ENCODE measurements at places on chromosomes 6 and 20.

- DNase-seq, result no peak
These were observed 41.3 kb downstream of the CPXM1 start for GRCh38 chr20:2759143-2759542.

DNA sequence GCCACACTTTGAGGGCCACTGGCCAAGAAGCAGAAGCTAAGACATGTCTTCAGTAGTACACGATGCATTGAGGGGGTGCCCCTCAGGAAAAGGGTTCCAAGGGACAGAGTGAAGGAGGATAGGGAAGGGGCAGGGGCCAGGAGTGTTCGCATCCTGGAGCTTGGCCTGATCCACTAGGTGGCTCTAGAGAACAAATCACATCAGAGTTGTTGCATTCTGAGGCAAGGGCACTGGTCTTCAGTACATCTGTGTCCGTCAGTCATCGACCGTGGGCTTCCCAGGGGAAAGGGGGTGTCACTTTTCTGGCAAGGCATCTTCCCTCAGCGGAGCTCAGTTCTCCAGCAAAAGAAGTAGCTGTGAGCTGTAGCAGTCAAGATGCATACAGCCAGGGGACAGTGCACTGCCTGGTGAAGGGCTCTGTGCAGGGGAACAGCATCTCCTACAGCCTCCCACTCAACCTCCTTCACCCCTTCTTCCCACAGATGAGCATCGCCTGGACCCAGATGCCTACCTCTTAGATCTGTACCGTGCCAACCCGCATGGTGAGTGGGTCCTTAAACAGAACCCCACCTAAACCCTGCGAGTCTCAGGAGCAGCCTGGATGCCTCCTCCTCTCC, 47.8 kb downstream of the ARHGAP40 start:
- DNase-seq, result no peak

DNA sequence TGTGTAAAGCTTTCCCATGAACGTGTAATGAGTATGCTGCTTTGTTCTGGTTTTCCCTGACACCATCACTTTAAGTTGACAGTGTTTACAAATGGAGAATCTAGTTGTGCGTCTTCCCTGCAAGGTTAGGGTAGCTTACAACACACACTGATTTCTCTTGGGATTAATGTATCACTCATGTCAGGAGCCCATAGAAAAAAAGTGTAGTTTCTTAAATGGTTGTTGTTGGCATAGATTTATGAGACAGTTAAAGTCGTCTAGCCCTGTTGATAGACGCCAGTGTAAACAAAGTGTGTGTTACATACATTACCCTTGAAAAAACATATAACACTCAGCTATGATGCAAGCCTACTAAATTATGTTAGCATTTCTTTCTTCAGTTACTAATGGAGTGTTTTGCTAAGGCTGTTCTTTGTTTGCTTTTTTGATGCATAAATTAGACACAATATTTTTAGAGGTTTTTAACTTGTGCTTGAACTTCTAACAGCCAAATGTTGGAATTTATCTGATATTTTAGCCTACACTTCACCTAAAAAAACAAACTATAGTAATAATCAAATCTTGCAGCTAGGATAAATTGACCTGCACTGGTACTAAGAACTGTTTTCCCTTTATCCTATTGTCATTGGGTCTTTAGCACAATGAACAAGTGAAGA, 88.6 kb downstream of the RNF217 start:
- no peak for DNase-seq

DNA sequence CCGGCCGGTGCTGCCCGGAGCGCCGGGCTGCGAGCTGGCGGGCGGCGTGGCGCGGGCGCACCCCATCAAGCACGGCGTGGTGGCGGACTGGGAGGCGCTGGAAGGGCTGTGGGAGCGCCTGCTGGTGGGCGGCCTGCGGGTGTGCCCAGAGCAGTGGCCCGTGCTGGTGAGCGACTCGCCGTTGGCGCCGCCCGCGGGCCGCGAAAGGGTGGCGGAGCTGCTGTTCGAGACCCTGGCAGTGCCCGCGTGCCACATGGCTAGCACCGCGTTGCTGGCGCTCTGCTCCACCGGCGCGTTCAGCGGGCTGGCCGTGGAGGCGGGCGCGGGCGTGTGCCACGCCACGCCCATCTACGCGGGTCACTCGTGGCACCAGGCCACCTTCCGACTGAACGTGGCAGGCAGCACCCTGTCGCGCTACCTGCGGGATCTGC, 517 bp downstream of the ACTL10 start:
- peak; percentile 35 for DNase-seq

DNA sequence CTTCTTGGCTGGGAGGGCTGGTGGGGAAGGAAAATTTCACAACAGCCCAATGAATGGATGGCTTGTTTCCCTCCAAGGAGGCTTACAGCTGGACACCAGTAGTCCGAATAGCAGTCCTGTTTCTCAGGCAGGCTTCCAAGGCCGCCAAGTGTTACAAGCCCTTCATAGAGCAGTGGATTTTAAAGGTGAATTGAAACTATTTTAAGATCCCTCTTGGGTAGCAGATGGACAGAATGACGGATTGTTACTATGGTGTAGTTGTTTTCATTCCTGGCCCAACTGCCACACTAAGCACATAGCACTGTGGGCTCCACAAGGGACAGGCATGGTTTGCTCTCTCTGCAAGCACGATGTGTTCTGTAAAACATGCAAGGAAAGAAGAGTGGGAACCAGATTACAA, 203.3 kb upstream of the TAB2 start:
- no peak for DNase-seq

- no peak for DNase-seq
These were observed 67.7 kb downstream of the BCAS4 start for GRCh38 chr20:50862546-50862945.

GRCh38 chr6:145723646-145724045, 11.7 kb downstream of the EPM2A start:
- DNase-seq, result no peak

DNA sequence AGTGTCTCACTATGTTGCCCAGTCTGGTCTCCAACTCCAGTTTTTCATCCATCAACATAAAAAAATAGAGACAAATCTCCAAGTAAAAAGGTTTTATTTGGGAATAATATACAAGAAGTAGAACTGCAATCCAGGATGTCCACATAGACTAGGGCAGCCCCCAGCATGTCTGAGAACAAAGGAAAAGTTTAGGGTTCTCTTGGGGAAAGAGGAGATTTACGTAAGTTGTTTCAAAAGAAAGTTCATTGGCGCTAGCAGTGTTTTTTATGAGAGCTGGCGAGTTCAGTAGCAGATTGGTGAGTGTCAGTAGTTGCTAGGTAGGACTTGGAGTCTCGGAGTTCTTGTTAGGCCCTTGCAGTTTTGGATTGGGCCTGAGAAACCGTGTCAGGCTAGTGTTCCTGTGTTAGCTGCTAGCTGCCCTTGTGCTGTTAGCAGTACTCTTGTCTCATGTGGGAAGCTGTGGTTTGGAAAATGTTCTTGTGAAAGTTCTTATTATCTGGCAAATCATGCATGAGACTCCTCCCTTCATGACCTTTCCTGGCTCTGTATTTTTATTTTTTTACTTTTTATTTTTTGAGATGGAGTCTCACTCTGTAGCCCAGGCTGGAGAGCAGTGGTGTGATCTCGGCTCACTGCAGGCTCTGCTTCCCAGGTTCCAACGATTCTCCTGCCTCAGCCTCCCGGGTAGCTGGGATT, 24.7 kb downstream of the TTLL9 start:
- no peak for DNase-seq

GRCh38 chr20:59110607-59111006, 53.0 kb upstream of the ZNF831 start:
- no peak for DNase-seq

- DNase-seq, result no peak
These were observed 69.2 kb upstream of the E2F3 start for GRCh38 chr6:20332441-20333006.

DNA sequence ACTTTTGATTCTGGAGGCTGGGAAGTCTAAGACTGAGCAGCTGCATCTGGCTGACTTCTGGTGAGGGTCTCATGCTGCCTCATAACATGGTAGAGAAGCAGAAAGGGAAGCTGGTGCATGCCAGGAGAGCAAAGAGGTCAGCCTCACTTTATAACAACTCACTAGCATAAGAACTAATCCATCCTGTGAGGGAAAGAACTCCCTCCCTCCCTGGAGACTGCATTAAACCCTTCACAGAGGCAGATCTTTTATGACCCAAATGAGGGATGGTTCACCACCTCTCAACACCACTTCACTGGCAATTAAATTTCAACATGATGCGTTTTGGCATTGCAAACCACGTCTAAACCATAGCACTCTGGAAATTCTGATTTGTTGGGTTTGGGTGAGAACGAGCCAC, 33.9 kb downstream of the STXBP5 start:
- no peak for DNase-seq
